ENCODE measurements at places on chromosomes 6 and 20. TPM values are rescaled to one million over a fixed set of nuclear protein-coding genes. Genes with fewer than 3 reads are reported as not detected.

The HMGA1 gene
- total RNA-seq: 259 TPM

The ENPP4 gene
- total RNA-seq: 2.4 TPM

The C6orf52 gene
- total RNA-seq: 1.5 TPM

The PRL gene
- not detected for total RNA-seq

The OR2J2 gene
- total RNA-seq: not detected

The GCM1 gene
- not detected for total RNA-seq

The RIPOR3 gene
- total RNA-seq: 15.6 TPM

The ABHD16B gene
- not detected for total RNA-seq

The LPA gene
- not detected for total RNA-seq

The ZFP57 gene
- 0.11 TPM for total RNA-seq

The DDR1 gene
- 22.4 TPM for total RNA-seq

The PTCRA gene
- total RNA-seq: not detected

The FAM210B gene
- total RNA-seq: 20.7 TPM

The BPIFB1 gene
- not detected for total RNA-seq

The FKBP1A gene
- total RNA-seq: 106 TPM

The SCGN gene
- not detected for total RNA-seq

The IL17F gene
- not detected for total RNA-seq

The TSHZ2 gene
- 1.5 TPM for total RNA-seq

The PRDM13 gene
- under 0.01 TPM for total RNA-seq

The PPP1R16B gene
- total RNA-seq: 5.3 TPM

The PCSK2 gene
- total RNA-seq: not detected

The SNAP25 gene
- total RNA-seq: 0.44 TPM

The GRM1 gene
- total RNA-seq: not detected

The MCCD1 gene
- total RNA-seq: not detected

The SLC22A7 gene
- not detected for total RNA-seq

The TTLL9 gene
- under 0.01 TPM for total RNA-seq

The MSH5 gene
- total RNA-seq: 21.6 TPM

The VSTM2L gene
- 0.66 TPM for total RNA-seq

The PPP1R14C gene
- total RNA-seq: 1.9 TPM

The PRICKLE4 gene
- total RNA-seq: not detected

The SIRPD gene
- total RNA-seq: not detected

The CDSN gene
- not detected for total RNA-seq

The PRND gene
- 0.12 TPM for total RNA-seq

The CPXM1 gene
- 3.5 TPM for total RNA-seq

The LRRC73 gene
- total RNA-seq: 0.62 TPM

The COL12A1 gene
- total RNA-seq: 765 TPM

The PRR18 gene
- not detected for total RNA-seq

The CYP39A1 gene
- 0.44 TPM for total RNA-seq

The PMEPA1 gene
- under 0.01 TPM for total RNA-seq

The BRD2 gene
- total RNA-seq: 95.3 TPM

The ZBTB46 gene
- total RNA-seq: 16.7 TPM

The HMGCLL1 gene
- not detected for total RNA-seq

The SLC4A11 gene
- total RNA-seq: 0.75 TPM

The CAP2 gene
- 8.9 TPM for total RNA-seq

The SEMG1 gene
- not detected for total RNA-seq

The SRSF12 gene
- 0.11 TPM for total RNA-seq

The CLPSL1 gene
- not detected for total RNA-seq

The CLPSL2 gene
- total RNA-seq: not detected

The NXT1 gene
- total RNA-seq: 39.4 TPM

The SAMD3 gene
- 14.4 TPM for total RNA-seq

The TGM2 gene
- total RNA-seq: 221 TPM

The PIM1 gene
- 13.2 TPM for total RNA-seq

The SLC17A3 gene
- total RNA-seq: not detected

Measured in uterine smooth muscle cell (primary cell).